Hepatocyte (in vitro differentiated cells): ENCODE measurements at places on chromosomes 6 and 20.

- peak; percentile 35 for DNase-seq
Measured at GRCh38 chr6:37783025-37783855, 36.3 kb upstream of the ZFAND3 start.

GRCh38 chr6:46526607-46527006 is 35.4 kb upstream of the RCAN2 start:
- no peak for DNase-seq

DNA sequence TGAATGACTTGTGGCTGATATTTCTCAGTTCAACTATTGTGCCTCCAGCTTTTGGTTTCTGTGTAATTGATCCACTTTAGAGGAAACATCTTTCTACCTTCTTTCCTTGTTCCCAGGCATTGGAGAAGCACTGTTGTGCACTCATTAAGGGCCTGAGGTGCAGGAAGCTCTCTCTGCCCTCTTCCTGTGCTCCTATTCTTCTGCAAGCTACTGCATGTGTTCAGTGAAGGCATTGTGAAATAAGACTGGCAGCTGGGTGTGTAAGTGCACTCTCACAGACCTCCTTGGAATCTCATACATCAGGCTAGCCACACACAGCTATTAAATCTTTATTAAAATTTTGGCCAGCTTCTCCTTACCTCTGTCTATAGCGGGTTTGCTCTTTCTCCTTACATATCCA is 177.8 kb downstream of the OGFRL1 start:
- DNase-seq = no peak

DNA sequence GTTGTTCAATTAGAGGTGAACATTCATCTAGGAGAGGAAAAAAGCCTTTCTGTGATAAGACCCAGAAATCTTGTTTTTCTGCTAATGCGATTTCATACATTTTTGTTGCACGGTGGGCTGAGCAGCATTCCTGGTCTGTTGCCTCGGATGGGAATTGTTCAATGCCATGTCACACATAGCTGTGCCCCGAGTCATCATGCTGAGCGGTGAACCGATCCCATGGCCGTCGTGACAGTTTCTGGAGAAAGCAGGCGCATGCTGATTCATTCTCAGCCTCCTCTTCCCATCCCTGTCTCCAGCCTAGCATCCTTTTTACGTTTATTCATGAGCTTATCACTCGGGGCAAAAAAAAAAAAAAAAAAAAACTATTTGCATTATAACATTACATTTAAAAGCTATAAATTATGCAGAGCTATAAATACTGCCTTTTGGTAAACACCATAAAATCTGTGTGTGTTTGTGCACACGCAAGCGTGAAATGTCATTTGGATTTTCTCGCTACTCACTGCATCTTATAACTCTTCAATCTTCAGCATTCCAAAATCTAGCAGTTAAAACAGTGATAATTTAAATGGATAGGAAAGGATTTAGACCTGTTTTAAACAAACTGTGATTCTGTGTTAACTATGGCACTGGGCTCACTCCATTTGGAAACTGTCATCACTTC is 58.9 kb upstream of the IFNGR1 start:
- peak; percentile 45 for DNase-seq

- DNase-seq = no peak
Measured at GRCh38 chr20:1267161-1267560, 1.1 kb downstream of the SNPH start.

GRCh38 chr20:50464725-50465650 is 45.2 kb upstream of the PTPN1 start:
- DNase-seq = no peak
